ENCODE measurements at places on chromosomes 4 and X.

- DNase-seq, result peak; percentile 71
Measured at GRCh38 chrX:35890699-35891098, 28.8 kb upstream of the CFAP47 start.

- DNase-seq, result no peak
Measured at GRCh38 chr4:8105306-8106100, 53.1 kb downstream of the ABLIM2 start.

DNA sequence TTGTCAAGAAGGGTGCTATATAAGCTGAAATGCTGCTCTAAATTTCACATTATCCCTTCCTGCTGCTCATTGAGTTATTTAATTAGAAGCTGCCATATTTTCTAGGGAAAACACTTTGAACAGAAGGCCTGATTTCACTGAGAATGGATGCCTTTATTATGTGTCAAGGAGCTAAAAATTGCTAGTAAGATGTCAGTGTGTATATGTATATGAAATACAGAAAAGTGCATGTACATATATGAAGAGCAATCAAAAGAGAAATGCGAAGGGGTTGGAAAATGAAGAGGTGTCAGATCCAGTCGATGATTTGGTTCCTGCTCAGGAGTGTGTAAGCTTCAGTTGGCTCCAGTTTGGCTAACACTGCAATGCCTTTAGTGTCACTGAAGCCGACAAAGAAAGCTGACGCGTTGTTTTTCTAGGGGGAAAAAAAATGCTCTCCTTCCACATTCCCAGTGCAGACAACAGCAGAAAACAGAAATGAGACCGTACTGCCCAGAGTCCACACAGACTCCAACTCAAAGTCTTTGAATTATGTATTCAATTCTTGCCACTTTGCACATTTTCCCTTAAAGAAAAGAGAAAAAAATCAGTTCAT, 154.2 kb downstream of the NHS start:
- DNase-seq, result no peak

DNA sequence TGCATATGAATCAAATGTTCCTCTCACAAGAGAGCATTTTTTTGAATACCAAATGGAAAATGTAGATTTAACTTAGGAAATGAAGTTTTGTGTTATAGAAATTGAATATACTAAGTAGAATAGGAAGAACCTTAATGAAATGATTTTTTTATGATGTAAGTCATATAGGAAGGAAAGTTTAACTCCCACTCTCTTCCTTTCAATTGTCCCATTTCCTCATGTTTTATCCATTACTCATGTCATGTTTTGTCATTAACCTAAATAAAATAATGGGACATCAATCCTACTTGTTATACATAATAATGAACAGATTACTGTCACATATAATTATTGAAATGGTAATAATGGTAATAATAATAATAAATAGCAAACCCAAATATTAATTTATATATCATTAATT, 22.7 kb upstream of the SRD5A3 start:
- DNase-seq, result no peak

DNA sequence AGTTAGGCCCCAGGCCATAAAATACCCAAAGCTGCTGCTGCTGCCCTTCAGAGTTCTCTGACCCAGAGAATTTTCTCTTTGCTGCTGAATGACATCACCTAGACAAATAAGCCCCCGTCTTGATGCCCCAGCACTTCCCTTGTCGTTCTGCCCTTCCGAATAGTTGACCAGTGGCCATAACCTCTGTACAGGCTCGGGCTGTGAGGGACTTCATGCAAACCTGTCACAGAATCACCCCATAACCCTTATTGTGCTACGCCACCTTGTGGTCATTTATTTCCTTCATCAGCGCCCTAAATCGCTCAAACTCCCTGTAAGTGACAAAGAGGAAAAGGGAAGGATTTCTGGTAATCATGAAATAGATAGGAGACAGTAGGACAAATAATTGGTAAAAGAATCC, 18.8 kb downstream of the SPACA5 start:
- DNase-seq, result peak; percentile 60

DNA sequence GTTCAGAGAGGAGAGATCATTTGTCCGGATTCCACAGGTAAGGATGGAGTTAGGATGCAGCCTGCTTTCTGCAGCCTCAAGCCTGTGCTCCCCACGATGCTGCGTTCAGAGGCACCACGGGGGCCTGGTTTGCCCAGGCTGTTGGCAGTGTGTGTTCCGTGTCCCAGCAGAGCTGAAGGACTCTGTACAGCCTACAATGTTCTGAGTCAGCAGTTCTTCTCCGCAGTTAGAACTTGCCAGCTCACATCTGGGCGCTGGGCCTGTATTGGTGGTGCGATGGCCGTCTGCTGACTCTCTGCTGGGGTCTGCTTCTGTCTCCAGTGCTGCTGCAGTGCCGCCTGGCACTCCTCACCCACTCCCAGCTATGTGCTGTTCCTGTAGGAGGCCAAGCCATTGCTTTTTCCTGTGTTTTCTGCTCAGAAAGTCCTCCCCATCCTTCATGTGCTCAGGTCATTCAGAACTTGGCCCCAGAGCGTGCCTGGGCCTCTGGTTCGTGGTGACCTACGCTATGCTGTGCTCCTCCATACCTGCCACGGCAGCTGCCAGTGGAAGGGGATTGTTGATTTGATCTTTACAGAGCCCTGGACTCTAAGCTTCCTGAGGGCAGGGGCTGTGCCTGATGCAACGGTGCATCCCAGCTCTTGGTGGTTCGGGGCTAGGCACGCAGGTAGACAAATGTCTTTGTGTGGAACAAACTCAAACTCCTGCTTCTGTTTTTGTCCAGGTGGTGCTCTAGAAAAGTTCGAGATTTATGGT, 42.6 kb upstream of the TADA2B start:
- DNase-seq, result no peak

- no peak for DNase-seq
Measured at GRCh38 chr4:73589887-73590801, 30.1 kb downstream of the RASSF6 start.

DNA sequence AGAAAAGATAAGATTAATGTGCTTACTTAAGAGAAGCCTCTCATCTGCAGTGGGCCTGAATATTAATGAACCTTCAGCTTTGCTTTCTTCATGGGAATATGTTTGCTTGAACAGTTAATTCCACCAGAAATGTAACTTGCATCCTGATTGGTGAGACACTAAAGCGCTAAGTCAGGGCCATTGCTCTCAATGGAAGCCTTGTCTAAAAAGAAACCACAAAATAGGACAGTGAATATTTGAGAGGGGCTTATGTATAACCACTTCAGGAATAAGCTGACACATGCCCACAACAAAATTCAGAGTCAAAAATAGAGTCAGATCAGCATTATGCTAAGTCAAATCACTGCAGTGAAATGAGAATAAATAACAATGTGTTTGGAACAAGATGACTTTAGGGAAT, 1125.8 kb downstream of the STIM2 start:
- no peak for DNase-seq

GRCh38 chr4:122798101-122798500, 28.5 kb upstream of the FGF2 start:
- DNase-seq, result no peak

DNA sequence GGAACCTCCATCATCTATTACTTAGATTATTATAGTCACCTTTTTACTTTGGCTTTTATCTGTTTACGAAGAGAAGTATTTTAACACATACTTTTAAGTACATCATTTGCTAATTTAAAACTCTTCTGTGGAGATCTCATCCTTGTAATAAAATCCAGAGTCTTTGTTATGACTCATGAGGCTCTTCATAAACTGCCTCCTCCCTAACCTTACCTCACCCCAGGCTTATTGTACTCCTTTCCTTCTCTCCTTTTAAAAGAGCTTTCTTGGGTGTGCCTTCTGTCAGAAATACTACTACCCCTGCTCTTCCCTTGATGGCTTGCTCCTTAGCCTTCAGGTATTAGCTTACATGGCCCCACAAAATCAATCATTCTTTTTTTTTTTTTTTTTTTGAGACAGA, 6.6 kb downstream of the ARL9 start:
- no peak for DNase-seq

DNA sequence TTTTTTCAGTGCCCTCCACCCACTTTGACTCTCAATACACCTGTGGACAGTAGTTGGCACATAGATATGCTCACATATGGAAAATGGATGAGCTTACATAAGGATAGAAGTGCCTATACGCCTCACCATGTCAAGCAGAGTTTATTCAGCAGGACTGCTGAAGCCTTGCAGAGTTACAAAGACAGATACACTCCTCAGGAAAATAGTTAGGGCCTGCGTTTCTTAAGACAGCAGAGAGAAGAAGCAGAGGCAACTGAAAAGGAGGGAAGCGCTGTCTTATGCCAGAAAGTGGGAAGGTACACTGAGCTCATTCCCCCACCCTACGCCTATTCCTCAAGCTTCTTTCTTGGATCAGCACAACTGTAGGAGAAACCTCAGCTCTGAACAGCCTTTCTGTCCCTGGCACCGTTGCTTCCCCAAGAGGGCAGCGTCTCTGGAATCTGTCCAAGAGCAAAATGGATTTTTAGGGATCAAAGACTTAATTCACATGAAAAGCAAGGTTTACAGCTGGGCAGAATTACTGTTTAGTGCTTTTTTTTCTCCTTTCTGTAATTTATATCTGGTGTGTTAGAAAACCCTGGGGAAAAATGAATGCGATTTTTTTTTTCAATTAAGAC, 37.3 kb upstream of the MBTPS2 start:
- DNase-seq, result no peak

DNA sequence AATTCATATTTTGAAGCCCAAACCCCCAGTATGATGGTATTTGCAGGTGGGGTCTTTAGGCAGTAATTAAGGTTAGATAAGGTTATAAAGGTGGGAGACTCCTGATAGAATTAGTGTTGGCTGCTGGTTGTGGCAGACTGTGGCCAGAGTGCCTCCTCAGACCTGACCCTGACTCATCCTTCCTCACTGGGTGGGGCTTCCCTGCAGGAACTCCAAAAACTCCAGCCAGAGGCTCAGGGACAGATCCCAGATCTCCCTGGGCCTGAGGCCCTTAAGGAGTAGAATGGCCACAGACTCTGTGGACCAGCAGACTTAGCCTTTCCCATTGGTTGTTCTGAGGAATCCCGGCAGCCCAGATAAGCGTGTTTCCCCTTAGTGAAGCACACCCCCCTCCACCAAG, 463.0 kb upstream of the CPEB2 start:
- no peak for DNase-seq

- DNase-seq, result no peak
Measured at GRCh38 chr4:118337954-118338353, 14.8 kb downstream of the PRSS12 start.

GRCh38 chrX:4668802-4669536, 955.5 kb upstream of the PRKX start:
- DNase-seq, result no peak

GRCh38 chrX:107716118-107716684, 59.4 kb downstream of the TSC22D3 start:
- peak; percentile 11 for DNase-seq

DNA sequence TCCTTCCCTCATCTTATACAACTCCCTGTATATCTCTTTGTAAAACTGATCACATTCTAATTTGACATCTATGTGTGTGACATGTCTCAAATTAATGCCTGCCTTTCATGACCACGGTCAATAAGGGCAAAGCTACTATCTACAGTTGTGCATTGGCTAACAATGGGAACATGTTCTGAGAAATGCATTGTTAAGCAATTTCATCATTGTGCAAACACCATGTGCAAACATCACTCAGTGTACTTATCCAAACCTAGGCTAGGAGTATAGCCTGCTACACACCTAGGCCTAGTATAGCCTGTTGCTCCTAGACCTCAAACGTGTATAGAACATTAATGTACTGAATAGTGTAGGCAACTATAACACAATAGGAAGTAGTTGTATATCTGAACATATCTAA, 95.0 kb downstream of the BANK1 start:
- DNase-seq, result no peak

DNA sequence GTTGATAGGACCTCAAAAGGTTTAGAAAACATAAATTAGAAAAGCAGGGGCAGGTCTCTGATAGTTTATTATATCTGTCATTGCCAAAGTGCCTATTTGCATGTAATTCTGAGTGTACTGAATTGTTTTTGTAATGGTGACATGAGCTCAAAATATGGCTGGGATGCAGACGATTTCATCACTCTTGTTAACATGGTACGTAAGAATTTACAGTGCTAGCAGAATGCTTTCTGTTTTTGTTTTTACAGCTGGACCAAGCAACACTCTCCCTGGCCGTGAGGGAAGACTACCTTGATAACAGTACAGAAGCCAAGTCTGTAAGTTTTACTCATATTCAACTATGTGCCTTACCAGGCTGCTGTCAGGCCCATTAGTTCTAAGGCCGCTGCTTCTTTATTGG, 58.1 kb downstream of the PHEX start:
- DNase-seq, result no peak

DNA sequence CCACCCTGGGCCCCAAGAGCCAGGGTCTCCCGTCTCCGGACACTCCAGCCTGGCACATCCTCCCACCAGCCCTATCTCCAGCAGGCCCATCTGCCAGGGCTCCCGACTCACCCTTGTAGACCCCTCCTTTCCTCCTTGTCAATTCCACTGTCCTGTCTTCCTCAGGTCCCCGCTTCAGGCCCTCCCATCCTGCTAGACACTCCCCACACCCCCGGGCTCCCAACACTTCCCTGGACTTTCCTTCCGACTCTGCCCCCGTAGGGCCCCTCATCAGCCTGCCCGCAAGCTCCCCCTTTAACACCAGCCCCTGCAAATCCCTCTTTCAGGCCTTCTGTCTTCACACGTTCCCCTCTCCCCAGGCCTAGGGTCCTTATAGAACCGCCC, 1.1 kb downstream of the PRAF2 start:
- no peak for DNase-seq

- DNase-seq, result no peak
Measured at GRCh38 chr4:87981486-87981885, 6.0 kb downstream of the SPP1 start.

GRCh38 chrX:37912304-37912703, 64.9 kb upstream of the DYNLT3 start:
- DNase-seq, result peak; percentile 31

- DNase-seq, result no peak
Measured at GRCh38 chrX:10142041-10142599, 14.7 kb upstream of the CLCN4 start.

DNA sequence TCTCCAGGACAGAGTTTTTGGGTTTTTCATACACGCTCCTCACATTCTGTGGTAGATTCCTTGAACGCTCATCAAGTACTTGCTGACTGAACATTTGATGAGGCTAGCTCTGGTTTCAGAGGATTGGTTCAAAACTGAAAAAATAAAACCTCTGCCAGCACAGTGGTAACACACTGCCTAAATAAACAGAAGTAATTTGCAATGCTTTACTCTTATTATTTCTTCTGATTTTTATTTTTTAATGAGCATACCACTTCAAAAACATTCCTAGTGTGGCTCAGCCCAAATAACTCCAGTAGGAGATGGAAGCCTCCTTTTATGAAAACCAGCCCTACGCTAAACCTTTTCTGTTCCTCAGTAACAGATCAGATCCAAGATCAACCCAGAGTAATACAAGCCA, 72.0 kb upstream of the INTU start:
- DNase-seq, result no peak

DNA sequence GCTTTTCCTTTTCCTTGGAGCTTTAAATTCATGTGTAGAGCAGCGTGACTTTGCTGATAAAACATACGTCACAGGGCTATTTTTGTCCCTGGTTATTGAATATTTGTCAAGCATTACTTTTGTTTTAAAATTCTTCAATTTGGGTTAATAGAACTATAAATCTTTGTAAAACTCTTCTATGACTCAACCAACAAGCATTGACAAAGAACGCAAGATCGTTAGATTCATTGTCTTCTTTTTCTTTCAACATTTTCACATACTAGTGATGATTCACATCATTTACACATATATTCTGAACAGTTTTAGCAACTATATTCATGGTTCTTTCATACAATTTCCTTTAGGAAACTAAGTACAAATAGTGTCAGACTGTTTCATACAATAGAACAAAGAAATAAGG, 72.0 kb upstream of the GPM6A start:
- no peak for DNase-seq

All from activated CD4-positive, alpha-beta T cell treated with anti-CD3 and anti-CD28 coated beads, Interleukin-10, Interleukin-2, amounts not matched to agents 100 ng/mL and 50 ng/mL, durations not matched to agents 16 hours and 8 hours (primary cell).